ENCODE measurements at places on chromosomes 6 and 20. TPM values are rescaled to one million over a fixed set of nuclear protein-coding genes. Genes with fewer than 3 reads are reported as not detected.

- peaks cover 5% of the 10 kb centered on the region for H3K27me3 ChIP-seq
- H3K4me3 ChIP-seq: no peak overlapping the region
- H3K27ac ChIP-seq: no peak overlapping the region
- no peaks in the 10 kb centered on the region for H3K4me1 ChIP-seq
Observed at GRCh38 chr6:109321752-109322151, 60.5 kb downstream of the CD164 start.

Gene SYTL3
- total RNA-seq: 36.1 TPM

DNA sequence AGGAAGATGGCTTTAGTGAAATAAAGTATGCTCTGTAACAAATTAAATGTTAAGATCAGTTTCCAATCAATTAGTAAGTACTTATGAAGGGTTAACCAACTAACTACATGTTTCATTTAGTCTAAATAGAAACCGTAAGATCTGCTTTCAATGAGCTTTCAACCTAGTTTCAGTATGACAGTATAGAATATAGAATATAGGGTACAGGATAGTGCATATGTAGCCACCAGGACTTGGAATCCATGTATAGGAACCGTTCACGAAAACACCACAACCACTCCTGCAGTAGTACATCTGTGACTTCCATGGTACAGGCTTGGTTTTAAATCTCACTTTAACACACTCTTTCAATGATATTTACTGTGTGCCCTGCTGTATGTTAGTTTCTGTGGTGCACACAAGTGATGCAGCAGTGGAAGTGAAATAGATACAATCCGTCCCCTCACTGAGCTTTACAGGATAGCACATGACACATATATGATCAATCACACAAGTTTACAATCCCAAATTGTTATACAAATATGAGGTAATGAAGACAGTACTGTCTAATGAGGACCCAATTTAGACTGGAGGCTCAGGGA lies 479.7 kb upstream of the MARCKS start:
- peaks cover 2% of the 10 kb centered on the region for H3K36me3 ChIP-seq
- H3K27me3 ChIP-seq: peaks cover 10% of the 10 kb centered on the region
- H3K27ac ChIP-seq: no peak overlapping the region
- H3K4me3 ChIP-seq: no peak overlapping the region

GRCh38 chr6:37048851-37049757 lies 43.6 kb downstream of the FGD2 start:
- H3K4me3 ChIP-seq: peak overlapping the region; percentile 93
- H3K27me3 ChIP-seq: no peaks in the 10 kb centered on the region
- H3K36me3 ChIP-seq: no peaks in the 10 kb centered on the region
- peak overlapping the region; percentile 99 for H3K27ac ChIP-seq

GRCh38 chr6:167750956-167751358 lies 75.8 kb upstream of the AFDN start:
- H3K27ac ChIP-seq: no peak overlapping the region
- peaks cover 44% of the 10 kb centered on the region for H3K27me3 ChIP-seq
- no peak for DNase-seq

- no peaks in the 10 kb centered on the region for H3K4me1 ChIP-seq
- H3K27ac ChIP-seq: no peak overlapping the region
- no peaks in the 10 kb centered on the region for H3K36me3 ChIP-seq
Observed at GRCh38 chr6:68364271-68364805, 270.7 kb upstream of the ADGRB3 start.

GRCh38 chr6:15504581-15505350 lies 158.1 kb downstream of the DTNBP1 start:
- H3K27me3 ChIP-seq: no peaks in the 10 kb centered on the region
- H3K36me3 ChIP-seq: peaks cover 5% of the 10 kb centered on the region
- no peak overlapping the region for H3K27ac ChIP-seq
- no peak for DNase-seq
- no peak overlapping the region for H3K4me3 ChIP-seq

DNA sequence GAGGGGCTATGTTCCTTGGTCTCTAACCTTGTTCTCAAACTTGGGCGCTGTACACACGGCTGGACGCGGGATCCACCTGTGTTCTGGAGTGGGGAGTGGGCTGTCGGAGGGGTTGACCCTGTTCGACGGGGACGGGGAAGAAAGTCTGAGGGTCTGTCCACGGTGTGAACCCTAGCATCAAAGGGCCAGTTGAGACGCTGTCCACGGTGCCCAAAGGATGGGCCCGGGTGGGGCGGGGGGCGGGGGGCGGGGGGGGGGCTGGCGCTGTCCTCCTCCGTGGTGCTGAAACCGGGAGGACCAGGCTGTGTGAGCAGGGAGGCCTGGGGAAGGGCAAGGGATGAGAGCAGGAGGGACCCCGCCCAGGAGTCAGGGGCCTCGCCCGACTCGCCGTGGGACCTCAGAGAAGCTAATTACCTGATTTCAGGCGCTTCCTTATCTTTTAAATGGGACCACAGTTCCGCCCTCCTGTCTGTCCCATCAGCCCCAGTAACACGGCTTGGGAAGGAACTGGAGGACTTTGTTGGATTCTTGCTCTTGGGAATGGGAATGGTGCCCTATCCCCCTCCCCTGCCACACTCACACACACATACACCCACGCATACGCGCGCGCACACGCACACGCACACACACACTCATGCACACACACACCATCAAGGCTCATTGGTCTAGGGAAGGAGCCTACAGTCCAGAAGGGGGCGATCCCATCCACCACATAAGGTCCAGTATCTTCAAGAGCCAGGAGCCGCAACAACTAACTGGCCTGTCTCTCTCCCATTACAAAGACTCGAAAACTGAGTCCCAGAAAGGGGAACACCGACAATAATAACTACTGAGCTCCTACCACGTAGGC lies 1.0 kb upstream of the VSTM2L start:
- H3K27ac ChIP-seq: no peak overlapping the region
- DNase-seq: no peak
- peaks cover 7% of the 10 kb centered on the region for H3K4me1 ChIP-seq
- H3K27me3 ChIP-seq: peaks cover 74% of the 10 kb centered on the region
- H3K4me3 ChIP-seq: peak overlapping the region; percentile 51

DNA sequence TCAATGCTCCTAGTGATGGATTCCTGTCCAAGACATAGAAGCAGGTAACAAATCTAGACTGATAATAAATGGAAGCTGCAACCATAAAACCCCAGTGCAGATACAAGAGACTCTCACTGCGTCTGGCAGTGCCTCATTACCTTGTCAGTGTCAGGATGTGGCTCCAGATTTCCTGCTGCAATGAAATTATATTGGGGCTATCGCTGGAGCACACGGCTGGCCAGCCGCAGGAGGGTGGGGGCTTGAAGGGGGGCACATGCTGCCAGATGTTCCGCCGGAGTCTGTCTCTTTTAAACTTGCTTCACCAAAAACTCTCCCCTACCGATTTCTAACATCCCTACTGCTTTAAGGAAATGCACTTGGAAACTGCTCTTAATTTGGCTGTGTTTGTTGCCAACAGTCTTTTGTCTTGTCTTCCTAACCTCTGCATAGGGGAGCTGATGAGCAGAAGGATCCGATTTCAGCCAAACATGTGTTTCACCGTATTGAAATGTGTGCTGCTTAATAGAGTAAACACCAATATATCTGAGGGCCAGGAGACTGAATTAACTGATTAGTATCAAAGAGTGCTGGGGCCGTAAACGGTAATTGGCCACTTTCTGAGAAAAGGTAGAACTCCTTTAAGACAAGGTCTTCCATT lies 102.2 kb upstream of the EXOC2 start:
- peaks cover 2% of the 10 kb centered on the region for H3K4me1 ChIP-seq
- H3K27ac ChIP-seq: no peak overlapping the region
- H3K4me3 ChIP-seq: no peak overlapping the region
- peaks cover 78% of the 10 kb centered on the region for H3K27me3 ChIP-seq
- H3K36me3 ChIP-seq: peaks cover 2% of the 10 kb centered on the region

Gene AP5S1
- total RNA-seq: 11.9 TPM

- H3K27ac ChIP-seq: no peak overlapping the region
- H3K36me3 ChIP-seq: no peaks in the 10 kb centered on the region
- H3K4me3 ChIP-seq: no peak overlapping the region
Observed at GRCh38 chr6:18609715-18610114, 222.6 kb downstream of the RNF144B start.

- no peak overlapping the region for H3K4me3 ChIP-seq
- DNase-seq: no peak
- peaks cover 13% of the 10 kb centered on the region for H3K27me3 ChIP-seq
- H3K36me3 ChIP-seq: peaks cover 4% of the 10 kb centered on the region
Observed at GRCh38 chr6:741410-742339, 48.7 kb upstream of the EXOC2 start.

DNA sequence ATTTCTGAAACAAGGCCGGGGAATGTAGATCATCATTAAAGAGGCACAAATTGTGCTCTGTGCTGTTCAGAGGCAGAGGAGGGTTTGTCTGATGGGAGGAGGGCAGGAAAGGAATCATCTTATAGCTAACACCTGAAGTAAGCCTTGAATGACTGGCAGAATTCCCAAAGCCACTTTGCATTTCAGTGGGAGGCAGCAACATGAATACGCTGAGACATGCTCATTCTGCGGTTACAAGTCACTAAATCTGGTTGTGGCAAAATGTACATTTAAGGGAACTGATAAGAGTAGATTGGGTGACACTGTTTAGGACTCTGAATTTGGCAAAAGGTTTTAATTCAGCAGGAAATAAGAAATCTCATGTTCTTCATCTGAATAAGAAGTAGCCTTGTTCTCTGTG lies 4.4 kb upstream of the COL19A1 start:
- peaks cover 18% of the 10 kb centered on the region for H3K4me1 ChIP-seq
- H3K27ac ChIP-seq: no peak overlapping the region
- no peak overlapping the region for H3K4me3 ChIP-seq
- H3K27me3 ChIP-seq: no peaks in the 10 kb centered on the region
- H3K36me3 ChIP-seq: no peaks in the 10 kb centered on the region

DNA sequence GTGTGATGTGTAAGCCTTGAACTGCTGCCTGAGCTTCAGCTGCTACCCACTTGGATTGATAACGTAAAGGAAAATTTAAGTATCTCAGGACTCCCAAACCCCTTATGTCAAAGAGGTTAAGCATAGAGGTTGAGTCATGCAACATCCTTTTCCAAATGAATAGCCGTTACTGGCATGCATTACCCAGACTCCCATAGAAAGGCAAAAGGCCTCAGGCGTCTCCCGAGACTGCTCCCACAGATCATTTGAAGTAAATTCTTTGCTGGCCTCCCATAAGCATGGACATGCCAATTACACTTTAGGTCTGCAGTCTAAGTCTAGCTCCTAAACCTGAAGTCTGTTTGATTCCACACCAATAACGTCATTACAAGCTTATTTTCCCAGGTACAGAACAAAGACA lies 14.7 kb downstream of the IPCEF1 start:
- H3K27me3 ChIP-seq: peaks cover 7% of the 10 kb centered on the region
- peaks cover 6% of the 10 kb centered on the region for H3K4me1 ChIP-seq
- H3K27ac ChIP-seq: no peak overlapping the region
- no peaks in the 10 kb centered on the region for H3K36me3 ChIP-seq

DNA sequence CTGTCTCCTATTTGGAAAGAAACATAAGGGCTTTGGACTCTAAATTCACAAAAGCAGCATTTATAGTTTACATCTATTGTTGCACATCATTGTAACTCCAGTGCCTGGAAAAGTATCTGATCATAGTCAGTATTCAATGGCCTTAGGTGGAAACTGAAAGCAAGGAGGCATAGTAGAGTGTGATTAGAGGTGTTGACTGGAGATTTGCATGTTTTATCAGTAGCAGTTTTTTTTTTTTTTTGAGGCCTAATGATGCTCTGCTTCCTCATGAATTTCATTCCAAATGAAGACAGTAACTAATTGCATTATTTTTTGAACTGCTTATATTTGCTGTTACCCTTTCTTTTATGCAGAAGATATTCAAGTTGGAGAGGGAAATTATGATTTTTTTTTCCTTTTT lies 213.2 kb upstream of the FLRT3 start:
- H3K27me3 ChIP-seq: no peaks in the 10 kb centered on the region
- no peak overlapping the region for H3K27ac ChIP-seq
- DNase-seq: no peak
- H3K4me3 ChIP-seq: no peak overlapping the region
- no peaks in the 10 kb centered on the region for H3K36me3 ChIP-seq
- H3K4me1 ChIP-seq: no peaks in the 10 kb centered on the region

- H3K36me3 ChIP-seq: no peaks in the 10 kb centered on the region
- no peak overlapping the region for H3K4me3 ChIP-seq
- no peaks in the 10 kb centered on the region for H3K4me1 ChIP-seq
- DNase-seq: no peak
- H3K27ac ChIP-seq: no peak overlapping the region
- no peaks in the 10 kb centered on the region for H3K27me3 ChIP-seq
Observed at GRCh38 chr20:15063081-15063480, 725.7 kb upstream of the FLRT3 start.
